ENCODE measurements at places on chromosomes 5 and 9. TPM values are rescaled to one million over a fixed set of nuclear protein-coding genes. Genes with fewer than 3 reads are reported as not detected.

MCCC2 gene
- 59.6 TPM for polyA plus RNA-seq

ZDHHC12 gene
- 12.5 TPM for polyA plus RNA-seq

SEMA5A gene
- 2.0 TPM for polyA plus RNA-seq

PHF24 gene
- polyA plus RNA-seq: 0.10 TPM

SMIM32 gene
- not detected for polyA plus RNA-seq

SWI5 gene
- 34.4 TPM for polyA plus RNA-seq

TMEM203 gene
- 38.2 TPM for polyA plus RNA-seq

EFNA5 gene
- 4.1 TPM for polyA plus RNA-seq

PCDHA8 gene
- not detected for polyA plus RNA-seq

RNF183 gene
- not detected for polyA plus RNA-seq

OR2K2 gene
- not detected for polyA plus RNA-seq

IFNK gene
- not detected for polyA plus RNA-seq

GMCL2 gene
- not detected for polyA plus RNA-seq

NRG2 gene
- polyA plus RNA-seq: 10.1 TPM

IER5L gene
- 2.5 TPM for polyA plus RNA-seq

GRM6 gene
- not detected for polyA plus RNA-seq

PPP2R2B gene
- 2.6 TPM for polyA plus RNA-seq

IL3 gene
- not detected for polyA plus RNA-seq

HCN1 gene
- polyA plus RNA-seq: not detected

PLPP7 gene
- polyA plus RNA-seq: 3.6 TPM

HOMER1 gene
- polyA plus RNA-seq: 2.8 TPM
